Right cardiac atrium (tissue), 5 donors: ENCODE measurements at places on chromosomes 3 and 15.
A peak's percentile ranks its signal among the peaks of the same experiment; 100 is the strongest.

DNA sequence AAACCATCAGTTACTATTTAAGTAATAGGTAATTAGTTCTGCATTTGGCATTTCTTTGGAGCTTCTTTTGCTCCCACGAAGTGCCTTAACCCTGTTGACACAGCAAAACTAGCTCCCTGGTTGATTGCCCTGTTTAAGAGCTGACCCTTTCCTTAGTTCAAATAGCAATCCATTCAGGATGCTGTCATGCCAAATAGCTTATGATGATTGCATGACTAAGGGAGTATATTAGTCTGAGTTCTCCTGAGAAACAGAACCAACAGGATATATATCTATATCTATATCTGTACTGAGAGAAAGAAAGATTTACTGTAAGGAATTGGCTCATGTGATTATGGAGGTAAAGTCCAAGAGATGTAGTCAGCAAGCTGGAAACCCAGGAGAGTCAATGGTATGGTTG, 50.3 kb upstream of the SPRED1 start:
- no peak for DNase-seq

GRCh38 chr3:11582191-11582968, 61.3 kb downstream of the VGLL4 start:
- peak; percentile 77 for DNase-seq

DNA sequence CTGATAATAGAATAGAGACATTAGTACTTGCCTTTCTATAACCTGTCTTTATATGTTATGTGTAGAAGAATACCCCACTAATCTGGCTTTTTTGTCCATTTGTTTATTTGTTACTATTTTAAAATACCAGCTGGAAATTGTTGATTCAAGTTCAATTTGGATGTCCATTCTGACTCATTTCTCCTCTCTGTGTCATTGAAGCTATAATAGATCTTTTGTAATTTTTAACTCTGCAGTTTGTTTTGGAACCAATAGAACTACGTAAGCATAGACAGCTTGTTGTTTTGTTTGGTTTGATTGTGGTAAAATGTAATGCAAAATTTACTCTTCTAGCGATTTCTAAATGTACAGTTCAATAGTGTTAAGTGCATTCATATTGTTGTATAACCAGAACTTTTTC, 390.4 kb downstream of the ZIC1 start:
- DNase-seq = no peak

DNA sequence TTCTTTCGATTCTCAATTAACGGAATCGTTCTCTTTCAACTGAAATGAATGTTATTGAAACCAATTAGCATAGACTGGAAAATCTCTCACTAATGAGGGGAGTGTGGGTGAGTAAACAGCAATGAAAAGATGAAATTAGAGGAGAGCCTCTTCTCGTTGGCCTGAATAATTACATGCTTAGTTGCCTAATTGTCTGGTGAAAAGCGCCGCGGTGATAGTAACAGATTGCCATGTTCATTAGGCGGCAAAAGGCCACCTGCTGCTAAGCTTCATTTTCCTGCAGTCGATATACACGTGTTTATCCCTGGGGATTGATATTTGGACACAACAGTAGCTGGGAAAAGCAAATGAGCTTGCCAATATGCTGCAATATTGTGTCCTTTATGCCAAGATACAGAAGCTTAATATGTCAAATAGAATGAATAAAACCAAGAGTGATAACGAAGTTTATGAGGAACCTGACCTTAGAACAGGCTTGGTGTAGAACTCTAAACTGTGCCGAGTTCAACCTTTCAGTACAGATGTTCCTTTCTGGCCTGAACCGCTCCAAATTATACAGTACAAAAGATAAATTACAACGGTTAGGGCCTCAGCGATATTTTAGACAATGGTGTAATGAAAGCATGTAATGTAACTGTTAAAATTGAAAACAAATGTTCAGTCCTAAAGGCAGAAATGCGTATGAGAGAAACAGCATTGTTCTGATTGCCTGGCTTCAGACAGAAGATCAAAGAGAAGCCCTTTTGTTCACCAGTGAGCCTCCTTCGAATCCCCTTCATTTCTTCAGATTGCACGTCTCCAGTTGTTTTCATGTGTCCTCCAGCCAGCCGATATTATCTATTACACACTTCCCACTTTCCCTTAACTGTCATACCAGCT, 185.2 kb downstream of the SHOX2 start:
- DNase-seq = no peak

- DNase-seq = no peak
These were observed 27.0 kb downstream of the EPHB1 start for GRCh38 chr3:134822090-134822489.

- DNase-seq = no peak
These were observed 102.6 kb upstream of the SATB1 start for GRCh38 chr3:18527691-18528090.

DNA sequence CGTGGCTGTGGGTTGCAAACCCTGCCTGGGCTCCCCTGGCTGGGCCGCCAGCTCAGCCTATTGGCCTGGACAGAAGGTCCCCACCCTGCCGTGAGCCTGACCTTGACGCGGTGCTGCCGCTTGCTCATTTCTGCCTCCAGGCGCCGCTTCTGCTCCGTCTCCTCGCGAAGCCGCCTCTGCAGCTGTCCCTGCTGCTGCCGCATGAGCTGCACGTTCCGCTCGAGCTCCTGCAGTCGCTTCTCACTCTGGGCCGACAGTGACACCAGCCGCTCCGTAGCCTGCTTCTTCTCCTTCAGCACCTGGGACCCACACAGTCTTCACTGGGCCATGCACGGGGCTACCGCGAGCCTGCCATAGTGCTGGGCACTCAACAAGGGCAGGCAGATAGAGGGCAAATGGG, 21.7 kb downstream of the KIF7 start:
- DNase-seq = peak; percentile 52

- no peak for DNase-seq
These were observed 13.1 kb downstream of the CCDC191 start for GRCh38 chr3:114043205-114043604.

- DNase-seq = no peak
These were observed 127.4 kb upstream of the ABHD17C start for GRCh38 chr15:80567721-80568157.

DNA sequence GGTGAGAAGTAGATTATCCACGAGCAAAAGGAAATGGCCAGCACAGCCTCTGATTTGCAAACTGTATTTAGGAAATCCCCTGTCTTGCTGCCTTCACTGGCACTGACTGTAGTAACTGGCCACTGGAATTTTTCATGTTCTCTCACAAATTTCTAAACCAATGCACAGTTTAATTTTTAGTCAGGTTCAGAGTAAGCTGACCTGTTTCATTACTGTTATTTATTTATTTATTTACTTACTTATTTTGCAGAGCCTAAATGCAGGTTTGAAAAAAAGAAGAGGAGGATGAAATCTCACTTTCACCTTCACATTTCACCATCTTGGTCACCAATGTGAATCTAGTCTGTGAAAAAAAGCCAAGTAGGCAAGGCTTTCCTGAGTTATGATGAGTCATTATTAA, 291.0 kb downstream of the PLOD2 start:
- DNase-seq = no peak

DNA sequence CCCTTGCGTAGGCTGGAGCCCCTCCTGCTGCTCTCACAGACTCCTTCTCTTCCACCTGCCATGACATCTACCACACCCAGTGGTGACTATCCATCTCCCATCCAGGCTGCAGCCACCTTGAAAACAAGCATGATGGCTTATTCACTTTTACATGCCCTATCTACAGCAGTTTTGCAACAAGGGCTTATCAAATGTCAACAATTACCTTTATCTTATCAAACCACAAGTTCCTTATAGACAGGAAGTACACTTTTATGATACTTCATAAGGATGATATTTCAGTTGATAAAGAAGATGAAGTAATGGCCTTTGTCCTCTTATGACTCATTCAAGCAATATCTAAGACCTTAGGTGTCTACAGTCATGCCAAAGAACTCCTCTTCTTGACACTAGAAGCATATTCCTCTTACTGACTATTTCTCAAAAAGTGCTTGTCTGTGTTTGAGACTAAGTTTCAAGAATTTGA, 125.3 kb upstream of the SPRED1 start:
- DNase-seq = no peak

GRCh38 chr15:63218100-63218808, 28.8 kb downstream of the RAB8B start:
- DNase-seq = no peak

DNA sequence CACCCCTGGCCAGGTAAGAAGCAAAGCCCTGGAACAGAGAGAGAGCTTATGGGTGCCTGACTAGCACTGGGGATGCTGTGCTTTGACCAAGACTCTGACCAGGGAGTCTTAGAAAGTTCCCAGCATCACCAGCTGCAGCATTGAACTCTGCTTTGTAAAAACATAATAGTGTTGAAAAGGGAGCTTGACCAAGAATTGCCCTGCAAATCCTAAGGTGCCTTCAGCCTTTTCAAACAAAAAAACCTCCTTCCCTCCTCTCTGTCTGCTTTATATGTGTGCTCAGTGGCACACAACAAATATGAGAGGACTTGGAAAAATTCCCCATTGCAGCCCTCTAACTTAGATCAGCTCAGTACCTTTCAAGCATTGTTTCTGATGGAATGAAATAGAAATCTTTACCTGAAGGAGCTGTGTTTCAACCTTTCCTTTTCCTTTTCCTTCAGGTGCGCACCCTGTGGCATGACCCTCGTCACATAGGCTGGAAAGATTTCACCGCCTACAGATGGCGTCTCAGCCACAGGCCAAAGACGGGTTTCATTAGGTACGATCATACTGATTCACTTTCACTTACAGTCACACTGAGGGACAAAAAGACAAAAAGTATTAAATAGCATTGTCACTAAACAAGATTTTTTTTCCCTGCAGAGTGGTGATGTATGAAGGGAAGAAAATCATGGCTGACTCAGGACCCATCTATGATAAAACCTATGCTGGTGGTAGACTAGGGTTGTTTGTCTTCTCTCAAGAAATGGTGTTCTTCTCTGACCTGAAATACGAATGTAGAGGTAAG, 13.0 kb downstream of the THBS1 start:
- no peak for DNase-seq
